ENCODE measurements at places on chromosomes 3 and 15. TPM values are rescaled to one million over a fixed set of nuclear protein-coding genes. Genes with fewer than 3 reads are reported as not detected.

SEMA6D gene
- total RNA-seq: not detected

TLR9 gene
- total RNA-seq: not detected

ITIH4 gene
- 0.55 TPM for total RNA-seq

FBXO40 gene
- total RNA-seq: not detected

CLDN16 gene
- total RNA-seq: not detected

EPB42 gene
- not detected for total RNA-seq

C2CD4A gene
- total RNA-seq: not detected

XIRP1 gene
- 0.04 TPM for total RNA-seq

PLCH1 gene
- total RNA-seq: 1.4 TPM
